Kasumi-1 (cell line): ENCODE measurements at places on chromosomes 11 and 22.

- DNase-seq = no peak
These were observed 31.7 kb upstream of the RRAS2 start for GRCh38 chr11:14390669-14391068.

DNA sequence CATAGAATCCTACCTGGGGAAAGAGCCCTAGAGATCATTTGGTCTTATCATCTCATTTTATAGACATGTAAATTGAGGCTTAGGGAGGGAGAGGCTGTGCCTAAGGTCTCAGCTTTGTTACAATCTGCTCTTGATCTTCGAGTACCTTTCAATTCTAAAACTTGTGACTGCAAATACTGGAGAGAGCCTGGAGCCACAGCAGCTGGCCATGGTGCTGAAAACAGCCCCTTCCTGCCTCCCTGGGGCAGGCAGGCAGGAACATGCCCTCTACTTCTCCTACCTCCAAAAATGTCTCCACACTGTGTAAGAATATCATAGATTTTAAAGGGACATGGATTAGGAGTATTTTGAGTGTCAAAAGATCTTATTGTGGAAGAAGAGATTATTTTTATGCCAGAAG, 52.2 kb downstream of the C22orf42 start:
- DNase-seq = peak; percentile 12

DNA sequence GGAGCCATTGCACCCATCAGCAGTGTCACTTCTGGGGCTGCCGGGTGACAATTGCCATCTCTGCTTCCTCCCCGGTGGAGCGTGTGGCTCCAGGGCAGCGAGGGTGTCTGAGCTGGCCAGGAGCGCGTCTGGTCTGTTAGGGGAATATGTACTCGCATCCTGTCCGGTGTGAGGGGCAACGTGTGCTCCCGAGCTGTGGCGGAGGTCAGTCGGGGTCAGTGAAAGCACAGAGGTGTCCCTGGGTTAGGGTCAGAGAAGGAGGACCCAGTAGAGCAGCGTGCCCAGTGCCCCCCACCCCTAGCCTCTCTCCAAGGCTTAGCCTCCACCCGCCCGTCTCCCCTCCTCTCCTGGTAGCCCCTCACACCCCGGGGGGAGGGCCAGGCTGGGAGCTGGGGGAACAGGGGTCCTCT, 1.5 kb downstream of the CLCF1 start:
- DNase-seq = no peak

DNA sequence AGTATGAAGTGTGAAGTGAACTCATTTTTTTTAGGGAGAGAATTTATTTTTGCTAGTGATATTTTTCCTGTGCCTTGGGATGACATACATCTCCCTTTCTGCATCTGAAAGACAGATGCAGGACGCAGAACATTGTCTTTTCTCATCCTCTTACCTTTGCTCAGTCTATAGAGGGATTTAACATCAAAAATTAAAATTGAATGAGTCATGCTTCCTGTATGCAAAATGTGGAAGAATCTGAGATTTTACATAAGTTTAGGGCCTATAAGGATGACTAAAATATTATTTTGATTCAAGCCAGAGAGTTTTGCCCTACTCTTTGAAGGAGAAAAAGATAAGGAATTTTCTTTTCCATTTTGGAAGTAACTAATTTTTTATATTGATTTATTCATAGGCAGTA, 27.3 kb downstream of the XRCC6 start:
- DNase-seq = no peak

DNA sequence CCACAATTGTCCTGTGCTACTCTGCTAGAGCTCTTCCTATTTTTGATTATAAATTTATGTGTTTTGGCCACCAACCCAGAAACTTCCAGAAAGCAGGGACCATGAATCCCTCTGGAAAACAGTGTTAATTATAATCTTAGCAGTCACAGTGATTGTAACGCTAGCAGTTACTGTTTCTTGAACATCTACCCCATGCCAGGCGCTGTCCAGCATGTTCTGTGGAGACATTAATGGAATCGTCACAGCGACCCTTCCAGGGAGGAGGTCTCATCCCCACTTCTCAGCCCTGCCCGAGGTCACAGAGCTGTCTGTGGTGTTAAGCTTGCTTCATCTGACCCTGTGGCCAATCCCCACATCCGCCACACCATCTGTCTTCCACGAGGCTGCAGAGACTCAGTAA, 13.9 kb upstream of the PNPLA5 start:
- DNase-seq = no peak

DNA sequence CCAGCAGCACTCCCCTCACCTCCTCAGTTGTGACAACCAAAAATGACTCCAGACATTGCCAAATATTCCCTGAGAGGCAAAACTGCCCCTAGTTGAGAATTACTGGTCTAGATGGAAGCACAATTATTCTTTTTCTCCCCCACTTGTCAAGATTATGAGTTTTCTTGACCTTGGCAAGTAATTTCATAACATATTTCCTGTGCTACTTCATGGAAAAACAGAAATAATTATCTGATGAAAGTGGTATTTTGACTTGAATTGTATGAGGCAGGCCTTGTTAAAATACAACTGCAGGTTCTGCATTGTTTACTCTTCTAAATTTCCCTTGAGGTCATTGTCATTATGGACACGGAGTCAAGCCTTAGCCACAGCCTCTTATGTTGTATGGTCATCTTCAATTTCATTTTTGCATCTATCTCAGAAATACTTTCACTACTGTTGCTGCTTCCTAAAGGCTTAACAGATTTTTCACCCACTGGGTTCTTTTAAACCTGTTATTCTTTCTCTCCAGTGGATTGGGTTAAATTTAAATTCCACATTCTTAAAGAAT, 32.2 kb upstream of the LDLRAD3 start:
- DNase-seq = no peak

DNA sequence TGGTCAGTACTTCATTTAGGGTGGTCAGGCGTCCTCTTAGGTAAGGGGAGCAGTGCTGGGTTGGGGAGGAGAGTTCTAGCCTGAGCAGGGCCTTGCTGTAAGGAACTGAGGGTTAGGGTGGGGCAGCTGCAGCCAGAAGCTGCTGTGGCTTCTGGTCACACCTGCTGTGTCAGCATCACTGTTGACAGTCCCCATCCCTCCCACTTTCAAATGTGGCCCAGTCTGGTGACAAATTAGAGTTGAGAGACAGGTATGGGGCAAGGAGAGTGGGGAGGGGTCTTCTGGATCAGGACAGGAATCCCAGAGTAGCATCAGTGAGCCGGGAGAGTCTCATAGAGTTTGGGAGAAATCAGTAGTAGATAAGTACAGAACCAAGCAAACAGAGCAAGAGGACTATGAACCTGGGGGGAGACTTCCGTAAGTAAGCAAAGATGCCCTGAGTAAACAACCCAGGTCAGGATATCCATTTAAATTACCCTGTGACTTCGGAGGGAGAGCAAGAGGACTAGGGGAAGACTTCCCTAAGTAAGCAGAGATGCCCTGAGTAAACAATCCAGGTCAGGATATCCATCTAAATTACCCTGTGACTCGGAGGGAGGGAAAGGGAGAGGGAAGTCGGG, 53.7 kb downstream of the PPP6R2 start:
- no peak for DNase-seq

DNA sequence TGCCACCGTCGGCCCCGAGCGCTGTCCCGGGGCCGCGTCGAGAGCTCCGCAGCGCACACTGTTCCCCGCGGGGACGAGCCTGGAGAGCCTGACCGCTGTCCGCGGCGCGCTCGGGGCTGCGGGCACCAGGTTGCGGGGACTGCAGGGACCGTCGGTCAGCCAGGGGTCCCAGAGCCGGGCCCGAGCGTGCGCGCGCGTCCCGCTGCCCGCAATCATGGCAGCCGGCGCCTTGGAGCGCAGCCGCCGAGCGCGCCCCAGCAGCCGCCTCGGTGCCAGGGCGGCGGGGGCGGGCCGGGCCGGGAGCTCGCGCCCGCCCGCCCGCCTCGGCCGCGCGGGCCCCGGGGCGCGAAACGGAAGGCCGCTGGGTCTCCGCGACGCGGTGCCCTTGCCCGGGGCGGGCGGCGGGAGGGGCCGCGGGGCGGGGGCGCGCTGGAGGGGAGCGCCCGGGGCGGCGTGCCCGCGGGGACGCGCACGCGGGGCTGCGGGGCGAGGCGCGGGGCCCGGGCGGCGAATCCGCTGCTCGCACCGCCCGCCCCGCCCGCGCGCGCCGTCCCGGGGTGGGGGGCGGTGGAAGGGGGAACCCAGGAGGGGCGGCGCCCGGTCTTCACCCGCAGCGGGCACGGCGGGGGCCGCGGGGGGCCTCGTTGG, 79.4 kb upstream of the PPARA start:
- peak; percentile 52 for DNase-seq

- DNase-seq = peak; percentile 85
These were observed 22.0 kb downstream of the RHBDD3 start for GRCh38 chr22:29245626-29246385.

- DNase-seq = peak; percentile 57
These were observed 500 bp upstream of the ADSL start for GRCh38 chr22:40345815-40346184.

- DNase-seq = no peak
These were observed 28.5 kb upstream of the SMIM38 start for GRCh38 chr11:69127081-69127850.

GRCh38 chr22:42857845-42858481, 890 bp upstream of the ARFGAP3 start:
- no peak for DNase-seq

- DNase-seq = peak; percentile 74
These were observed at the start of gene ZPR1 for GRCh38 chr11:116787786-116788486. Gene ZPR1, minus strand, starts transcription at chr11:116788023. Its CDS starts 33 bp downstream, at chr11:116787990.

- no peak for DNase-seq
These were observed 27.7 kb downstream of the DDI1 start for GRCh38 chr11:104064034-104064630.

DNA sequence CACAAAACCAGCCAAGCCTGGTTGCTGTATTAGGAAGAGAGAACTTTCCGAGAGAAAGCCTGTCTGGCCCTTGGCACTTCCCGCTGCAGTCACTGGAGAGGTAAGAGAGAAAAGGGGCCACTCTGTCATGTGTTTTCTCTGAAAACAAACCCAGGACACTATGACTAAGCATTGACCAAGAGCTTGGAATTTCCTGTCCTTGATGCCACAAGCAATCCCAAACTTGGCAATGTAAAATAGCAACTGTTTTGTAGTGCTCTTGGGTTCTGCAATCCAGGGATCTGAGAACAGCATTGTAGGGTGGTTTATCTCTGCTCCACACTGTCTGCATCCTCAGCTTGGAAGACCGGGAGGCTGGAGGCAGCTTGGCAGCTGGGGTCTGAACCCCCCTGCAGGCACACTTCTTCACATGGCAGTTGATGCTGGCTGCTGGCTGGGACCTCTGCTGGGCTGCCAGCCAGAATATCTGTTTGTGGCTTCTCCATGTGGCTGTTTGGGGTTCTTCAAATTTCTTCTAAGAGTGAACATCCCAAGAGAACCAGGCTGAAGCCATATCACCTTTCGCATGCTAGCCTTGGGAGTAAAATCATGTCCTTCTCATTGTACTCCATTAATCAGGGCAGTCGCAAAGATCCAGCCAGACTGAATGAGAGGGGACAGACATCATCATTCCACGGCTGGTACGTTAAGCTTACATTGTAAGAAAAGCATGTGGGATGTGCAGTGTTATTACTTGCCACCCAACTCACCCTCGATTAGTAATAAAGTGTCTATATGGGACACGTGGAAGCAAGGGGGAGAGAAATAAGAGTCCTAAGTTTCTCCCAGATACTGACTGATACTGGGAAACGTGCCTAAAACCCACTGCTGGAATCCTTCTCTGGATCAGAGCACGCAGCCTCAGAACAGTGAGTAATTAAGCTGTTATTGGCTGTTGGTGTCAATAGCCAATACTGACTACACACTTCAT, 537.4 kb upstream of the B3GAT1 start:
- no peak for DNase-seq

- DNase-seq = no peak
These were observed 37.5 kb upstream of the RAB1B start for GRCh38 chr11:66230978-66231377.

DNA sequence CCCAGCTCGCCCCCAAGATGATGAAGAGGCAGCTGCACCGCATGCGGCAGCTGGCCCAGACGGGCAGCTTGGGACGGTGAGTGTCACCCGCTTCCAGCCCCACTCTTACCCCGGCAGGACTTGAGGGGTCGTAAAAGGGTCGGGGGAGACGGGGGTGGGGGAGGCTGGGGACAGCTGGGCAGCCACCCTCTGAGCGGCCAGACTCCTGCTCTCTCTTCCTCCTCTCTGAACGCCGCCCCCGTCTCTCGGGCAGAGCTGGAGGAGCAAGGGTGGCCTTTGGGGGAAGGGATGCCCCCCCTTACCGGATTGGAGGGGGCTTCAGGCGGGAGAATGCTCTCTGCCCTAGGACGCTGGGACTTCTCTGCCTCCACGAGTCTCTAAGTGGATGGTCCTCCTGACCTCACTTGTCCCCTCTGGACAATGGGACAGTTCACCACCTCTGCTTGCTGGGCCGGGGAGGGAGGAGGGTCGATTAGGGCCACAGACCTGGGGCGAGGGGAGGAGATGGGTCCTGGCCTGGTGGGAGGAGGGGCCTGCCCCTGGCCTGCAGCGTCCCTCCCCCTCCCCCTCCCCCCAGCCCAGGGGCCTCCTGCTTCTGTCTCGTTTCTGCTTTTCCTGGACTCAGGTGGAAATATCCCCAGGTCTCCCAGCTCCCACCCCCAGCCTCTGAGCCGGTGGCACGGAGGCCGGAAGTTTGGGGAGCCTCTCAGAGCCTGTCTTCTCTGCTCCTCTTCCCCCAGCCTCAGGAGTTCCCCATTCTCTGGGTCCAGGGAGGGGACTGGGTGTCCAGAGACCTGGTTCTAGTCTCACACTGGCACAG, 512 bp downstream of the SH3BP1 start:
- DNase-seq = peak; percentile 67

- DNase-seq = no peak
These were observed 62.9 kb downstream of the MYEOV start for GRCh38 chr11:69356703-69357457.

DNA sequence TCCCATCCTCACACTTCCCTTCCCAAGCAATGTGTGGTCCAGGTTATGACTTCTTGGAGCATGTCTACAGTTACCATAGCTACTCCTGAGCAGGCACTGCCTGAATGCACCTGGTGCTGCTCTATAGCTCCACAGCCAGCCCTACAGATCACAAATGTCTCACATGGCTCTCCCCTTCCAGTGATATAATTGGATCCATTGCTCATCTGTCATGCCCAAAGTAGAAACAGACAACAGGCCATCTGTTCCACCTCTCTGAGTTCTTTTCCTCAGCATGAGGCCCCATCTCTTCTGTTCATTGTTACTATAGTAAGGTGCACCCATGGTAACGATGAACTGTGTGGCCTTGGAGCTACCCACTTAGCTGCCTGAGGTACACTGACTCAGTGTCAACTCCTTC, 320.3 kb upstream of the ZC3H12C start:
- no peak for DNase-seq

DNA sequence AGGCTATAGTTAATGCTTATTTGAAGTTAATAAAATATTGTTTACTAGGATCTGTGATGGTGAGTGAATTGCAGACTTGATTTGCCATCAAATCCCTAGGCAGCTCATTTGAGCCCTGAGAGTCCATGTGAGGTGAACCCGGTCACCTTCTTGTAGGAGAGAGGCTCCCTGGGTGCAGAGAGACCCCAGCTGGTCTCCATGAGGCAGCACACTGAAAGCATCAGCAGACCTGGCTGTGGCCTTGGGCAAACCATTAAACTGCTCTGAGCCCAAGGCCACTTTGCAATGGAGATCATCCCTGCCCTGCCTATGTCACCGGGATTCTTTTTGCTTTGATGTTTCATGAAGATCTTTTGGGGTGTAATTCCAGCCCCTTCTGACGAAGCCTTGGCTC, 125.2 kb downstream of the MICAL2 start:
- peak; percentile 2 for DNase-seq

GRCh38 chr11:96259134-96259830, 83.7 kb downstream of the MAML2 start:
- DNase-seq = no peak
